ENCODE measurements at places on chromosomes 7 and 10. TPM values are rescaled to one million over a fixed set of nuclear protein-coding genes. Genes with fewer than 3 reads are reported as not detected.

- DNase-seq, result no peak
Measured at GRCh38 chr10:15672469-15672868, 47.3 kb downstream of the ITGA8 start.

DNA sequence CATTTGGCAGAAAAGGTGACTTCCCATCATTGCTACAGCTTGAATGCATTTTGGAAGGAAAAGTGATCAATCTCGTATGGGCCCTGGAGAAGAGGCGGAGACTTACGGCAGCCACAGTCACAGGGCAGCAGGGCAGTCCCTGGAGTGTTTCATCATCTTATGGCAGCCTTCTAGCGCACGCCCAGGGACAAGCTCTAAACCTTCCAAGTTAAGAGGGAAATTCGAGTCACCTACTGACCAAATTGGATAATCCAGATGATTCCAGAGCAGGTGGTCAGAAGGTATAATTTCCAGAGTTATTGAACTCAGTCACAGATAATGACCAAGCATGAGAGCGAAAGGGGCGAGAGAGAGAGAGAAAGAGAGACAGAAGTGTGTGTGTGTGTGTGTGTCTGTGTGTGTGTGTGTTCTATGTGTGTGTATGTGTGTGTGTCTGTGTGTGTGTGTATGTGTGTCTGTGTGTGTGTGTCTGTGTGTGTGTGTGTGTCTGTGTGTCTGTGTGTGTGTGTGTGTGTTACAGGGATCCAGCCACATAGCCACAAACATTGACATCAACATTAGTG lies 123.7 kb upstream of the ADAM12 start:
- DNase-seq, result no peak

Gene RARRES2
- total RNA-seq, result not detected

DNA sequence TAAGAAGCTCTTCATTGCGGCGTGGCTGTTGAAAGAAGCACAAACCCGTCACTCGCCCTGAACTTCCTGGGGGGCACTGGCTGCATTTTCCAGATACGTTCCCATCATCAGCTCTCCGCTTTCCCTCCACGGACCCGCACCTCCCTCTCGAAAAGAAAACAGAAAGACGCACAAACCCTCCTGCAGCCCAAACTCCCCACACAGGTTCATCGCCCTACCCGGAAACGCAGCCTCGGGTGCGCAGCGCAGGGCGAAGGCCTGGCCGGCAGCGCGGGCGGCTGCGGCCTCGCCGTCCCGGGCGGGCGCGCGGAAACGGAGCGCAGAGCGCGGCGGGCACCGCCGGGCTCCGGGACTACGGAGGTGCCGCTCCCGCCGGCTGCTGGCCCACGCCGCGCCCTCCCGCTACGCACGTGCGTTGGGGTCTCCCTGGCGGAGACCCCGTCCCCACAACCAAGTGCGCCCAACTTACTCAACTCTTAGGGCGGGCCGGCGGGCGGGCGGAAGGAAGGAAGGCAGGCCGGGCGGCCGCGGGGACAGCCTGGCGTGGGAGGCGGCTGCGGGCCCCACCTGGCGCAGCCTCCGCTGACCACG lies 822 bp downstream of the ZNF800 start:
- DNase-seq, result no peak

GRCh38 chr7:99097730-99098129 lies 46.2 kb downstream of the SMURF1 start:
- DNase-seq, result no peak

Gene C10orf95
- total RNA-seq, result not detected

- DNase-seq, result no peak
Measured at GRCh38 chr7:121604627-121605316, 208.7 kb upstream of the FAM3C start.

DNA sequence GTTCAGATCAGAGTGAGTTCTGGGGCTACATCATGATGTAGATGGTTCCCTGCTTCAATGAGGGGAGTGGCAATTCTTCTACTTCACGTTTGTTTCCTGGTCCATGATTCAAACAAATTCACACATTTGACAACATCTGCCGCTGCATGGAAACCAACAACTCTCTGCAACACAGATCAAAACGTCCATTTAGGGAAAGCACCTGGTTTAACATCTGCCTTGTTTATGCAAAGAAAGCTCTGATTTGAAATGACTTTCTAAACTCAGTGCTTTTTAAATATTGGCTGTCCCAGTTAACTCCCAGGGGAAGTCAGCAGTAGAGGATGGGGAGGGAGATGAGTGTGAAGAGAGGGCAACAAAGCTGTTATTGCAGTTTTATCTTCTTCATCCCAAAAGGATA lies 93.8 kb downstream of the GAD2 start:
- DNase-seq, result no peak

DNA sequence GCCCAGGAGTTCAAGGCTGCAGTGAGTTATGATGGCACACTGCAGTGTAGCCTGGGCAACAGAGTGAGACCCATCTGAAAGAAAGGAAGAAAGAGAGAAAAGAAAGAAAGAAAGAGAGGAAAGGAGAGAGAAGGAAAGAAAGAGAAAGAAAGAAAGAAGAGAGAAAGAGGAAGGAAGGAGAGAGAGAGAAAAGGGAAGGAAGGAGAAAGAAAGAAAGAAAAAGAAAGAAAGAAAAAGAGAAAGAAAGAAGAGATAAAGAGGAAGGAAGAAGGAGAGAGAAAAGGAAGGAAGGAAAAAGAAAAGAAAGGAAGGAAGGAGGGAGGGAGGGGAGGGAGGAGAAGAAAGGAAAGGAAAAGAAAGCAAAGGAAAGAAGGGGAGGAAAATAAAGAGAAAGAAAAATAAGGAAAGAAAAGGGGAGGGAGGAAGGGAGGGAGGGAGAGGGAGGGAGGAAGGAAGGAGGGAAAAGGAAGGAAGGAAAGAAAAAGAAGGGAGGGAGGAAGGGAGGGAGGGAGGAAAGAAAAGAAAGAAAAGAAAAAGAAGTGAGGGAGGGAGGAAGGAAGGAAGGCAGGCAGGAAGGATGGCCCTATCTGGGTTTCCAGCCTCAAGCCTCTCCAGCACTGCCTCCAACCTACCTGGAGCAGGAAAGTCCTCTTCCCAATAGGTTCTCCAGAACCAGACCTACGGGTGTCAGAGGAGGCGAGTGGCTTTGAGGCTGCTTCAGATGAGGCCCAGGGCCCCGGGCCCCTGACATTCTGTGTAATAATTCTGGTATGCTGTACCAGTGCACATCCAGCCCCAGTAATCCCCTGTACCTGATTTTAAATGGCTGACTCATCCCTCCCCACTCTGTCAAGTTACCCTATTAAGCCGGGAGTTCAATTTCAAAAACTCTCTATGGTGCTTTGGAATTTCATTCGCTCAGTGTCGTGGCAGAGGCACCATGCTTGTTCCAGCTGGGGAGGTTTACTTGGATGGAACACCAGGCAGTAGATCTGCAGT lies 6.8 kb upstream of the PARD3 start:
- no peak for DNase-seq

- DNase-seq, result no peak
Measured at GRCh38 chr7:77796960-77797359, 1.3 kb downstream of the TMEM60 start.

- DNase-seq, result no peak
Measured at GRCh38 chr7:77404641-77405040, 11.5 kb downstream of the GSAP start.

DNA sequence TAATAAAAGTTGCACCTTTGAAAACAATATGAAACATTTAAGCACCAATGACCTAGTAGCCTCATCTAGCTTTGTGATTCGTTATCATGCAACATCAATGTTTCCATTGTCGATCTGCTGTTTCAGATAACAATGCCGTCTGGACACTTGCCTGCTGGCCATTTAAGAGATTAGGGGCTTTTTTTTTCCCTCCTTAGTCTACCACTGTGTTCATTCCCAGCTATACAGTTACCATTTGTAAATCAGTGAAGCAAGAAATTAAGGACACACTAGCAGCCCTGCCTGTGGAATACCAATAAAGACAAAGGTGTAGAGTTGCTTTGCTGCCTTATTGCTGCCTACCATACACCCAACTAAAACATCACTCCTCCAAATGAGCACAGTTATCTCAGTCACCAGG lies 37.6 kb upstream of the MYO3A start:
- DNase-seq, result no peak

- DNase-seq, result no peak
Measured at GRCh38 chr10:29358010-29358616, 69.2 kb downstream of the LYZL1 start.
